ENCODE measurements at places on chromosomes 3 and 15. TPM values are rescaled to one million over a fixed set of nuclear protein-coding genes. Genes with fewer than 3 reads are reported as not detected.
A peak's percentile ranks its signal among the peaks of the same experiment; 100 is the strongest.

DNA sequence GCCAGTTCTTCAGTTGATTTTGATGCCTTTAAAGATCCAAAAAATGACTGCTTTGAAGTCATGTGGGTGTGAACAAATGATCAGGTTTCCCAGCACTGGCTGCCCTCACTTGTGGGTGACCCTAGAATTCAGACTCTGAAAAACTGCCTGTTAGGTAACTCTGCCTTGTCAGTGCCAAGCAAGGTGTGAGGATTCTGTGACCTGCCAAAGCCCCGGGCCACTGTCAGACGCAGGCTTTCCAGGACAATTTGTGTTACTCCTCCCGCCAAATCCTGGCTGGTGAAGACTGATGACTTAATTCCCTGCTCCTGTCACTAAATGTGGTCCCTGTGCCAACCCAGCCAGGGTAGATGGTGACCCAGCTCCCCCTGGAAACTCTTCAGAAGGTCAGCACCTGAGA, 99.2 kb upstream of the PSMD6 start:
- no peak for DNase-seq

- no peak for DNase-seq
Observed at GRCh38 chr15:61315471-61315870, 86.4 kb upstream of the RORA start.

GRCh38 chr3:184368116-184368515, 6.6 kb downstream of the POLR2H start:
- DNase-seq = no peak

GRCh38 chr15:78208887-78209645, 25.3 kb downstream of the ACSBG1 start:
- DNase-seq = peak; percentile 3

CCDC39 gene
- not detected for total RNA-seq

NR1I2 gene
- total RNA-seq = 0.10 TPM

Data from activated CD4-positive, alpha-beta T cell treated with anti-CD3 and anti-CD28 coated beads, Interleukin-2, amount 10 ng/mL, durations not matched to agents 7 days and 5 days (primary cell).